ENCODE measurements at places on chromosomes 3 and 15. TPM values are rescaled to one million over a fixed set of nuclear protein-coding genes. Genes with fewer than 3 reads are reported as not detected.

The GNL3 gene
- 159 TPM for total RNA-seq

The OCA2 gene
- total RNA-seq = under 0.01 TPM

The THOC7 gene
- total RNA-seq = 41.4 TPM

The IGF2BP2 gene
- total RNA-seq = 55.9 TPM

The TRPM1 gene
- under 0.01 TPM for total RNA-seq

The ARHGAP31 gene
- 1.8 TPM for total RNA-seq
